SIG-M5 (cell line): ENCODE measurements at places on chromosomes 13 and 19.

DNA sequence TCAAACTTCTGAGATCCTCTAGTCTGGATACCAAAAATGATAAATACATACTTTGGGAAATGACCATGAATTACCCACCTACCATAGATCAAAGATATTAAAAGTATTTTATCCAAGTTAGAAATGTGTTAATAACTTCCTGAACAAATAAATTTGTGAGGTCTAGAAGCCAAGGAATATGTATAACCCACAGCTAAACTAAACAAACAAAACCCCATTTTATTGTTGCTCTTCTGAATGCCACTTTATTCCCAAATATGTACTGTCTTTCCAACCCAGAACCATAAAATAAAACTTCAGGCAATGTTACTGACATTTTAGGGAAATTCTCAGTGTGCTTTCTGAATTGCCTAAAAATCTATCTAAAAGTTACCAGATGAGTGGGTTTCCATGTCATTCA, 35.1 kb downstream of the UBL3 start:
- no peak for DNase-seq

GRCh38 chr19:18396471-18397241, 766 bp downstream of the LRRC25 start:
- no peak for DNase-seq

DNA sequence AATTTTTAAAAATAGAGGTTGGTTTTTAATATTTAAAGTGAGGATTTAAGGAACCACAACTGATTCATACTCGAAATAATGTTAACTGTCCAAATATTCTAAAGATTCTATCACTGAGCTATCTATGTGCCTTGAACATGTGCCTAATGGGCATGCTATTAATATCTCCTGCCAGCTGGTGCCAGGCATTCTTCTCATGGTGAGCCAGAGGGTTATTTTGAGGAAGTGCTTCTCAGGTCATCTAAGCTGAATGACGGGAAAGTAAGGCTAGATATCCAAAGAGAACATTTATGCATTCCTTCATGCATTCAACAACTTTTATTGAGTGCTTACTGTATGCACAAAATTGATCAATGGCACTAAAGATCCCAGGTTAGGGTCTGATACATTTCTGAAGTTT, 138.2 kb downstream of the PIBF1 start:
- no peak for DNase-seq

DNA sequence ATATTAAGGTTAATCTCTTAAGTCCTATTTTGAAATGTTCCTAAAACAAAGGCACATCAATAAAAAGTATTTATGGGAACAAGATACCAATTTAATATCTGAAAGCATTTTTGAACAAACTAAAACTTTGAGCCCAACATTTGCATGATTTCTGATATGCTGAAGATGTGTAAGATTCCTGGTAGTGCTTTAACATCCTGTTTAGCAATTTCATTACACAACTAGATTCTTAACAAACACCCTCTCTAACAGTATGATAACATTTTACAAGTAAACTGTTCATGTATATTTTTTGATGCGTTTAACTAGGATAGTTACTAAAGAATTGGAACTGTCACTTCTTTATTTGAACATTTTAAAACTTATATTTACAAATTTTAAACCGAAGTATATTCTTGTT, 63.9 kb downstream of the DACH1 start:
- no peak for DNase-seq

- no peak for DNase-seq
Measured at GRCh38 chr13:30065181-30065580, 214.8 kb upstream of the UBL3 start.

DNA sequence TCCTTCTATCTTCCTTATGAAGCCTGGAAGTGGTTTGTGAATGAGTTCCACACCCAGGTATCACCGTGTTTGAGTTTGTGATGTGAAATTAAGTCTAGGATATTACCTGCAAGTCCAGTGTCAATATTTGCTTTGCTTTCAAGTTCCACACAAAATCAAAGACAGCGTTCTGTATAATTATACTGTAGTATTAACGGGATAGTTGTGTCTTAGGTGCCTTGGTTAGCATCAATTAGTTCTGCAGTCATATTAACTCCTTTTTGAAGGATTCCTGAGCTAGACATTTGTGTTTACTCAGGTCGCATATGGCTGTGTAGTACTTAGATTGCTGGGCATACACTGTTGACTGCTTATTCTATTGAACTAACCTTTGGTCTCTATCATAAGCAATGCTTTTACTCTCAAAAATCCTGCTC, 54.4 kb downstream of the ERCC5 start:
- DNase-seq, result no peak

DNA sequence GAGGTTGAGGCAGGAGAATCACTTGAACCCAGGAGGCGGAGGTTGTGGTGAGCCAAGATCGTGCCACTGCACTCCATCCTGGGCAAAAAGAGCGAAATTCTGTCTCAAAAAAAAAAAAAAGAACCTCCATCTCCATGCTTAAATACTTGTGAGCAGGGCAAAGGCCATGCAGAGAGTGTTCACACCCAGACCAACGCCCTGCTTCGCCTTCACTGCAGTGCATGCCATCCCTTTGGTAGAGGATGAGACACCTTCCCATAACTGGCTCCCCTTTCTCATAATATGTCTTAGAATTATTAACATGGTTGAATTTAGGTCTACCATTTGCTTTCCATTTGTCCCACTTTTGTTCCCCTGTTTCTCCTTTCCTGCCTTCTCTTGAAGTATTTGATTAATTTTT, 15.4 kb downstream of the BBC3 start:
- no peak for DNase-seq
